ENCODE measurements at places on chromosomes 6 and 20. TPM values are rescaled to one million over a fixed set of nuclear protein-coding genes. Genes with fewer than 3 reads are reported as not detected.

GRCh38 chr20:64102647-64103354 is 4.6 kb downstream of the NPBWR2 start:
- DNase-seq, result no peak

Gene PTPRK
- 40.1 TPM for total RNA-seq

DNA sequence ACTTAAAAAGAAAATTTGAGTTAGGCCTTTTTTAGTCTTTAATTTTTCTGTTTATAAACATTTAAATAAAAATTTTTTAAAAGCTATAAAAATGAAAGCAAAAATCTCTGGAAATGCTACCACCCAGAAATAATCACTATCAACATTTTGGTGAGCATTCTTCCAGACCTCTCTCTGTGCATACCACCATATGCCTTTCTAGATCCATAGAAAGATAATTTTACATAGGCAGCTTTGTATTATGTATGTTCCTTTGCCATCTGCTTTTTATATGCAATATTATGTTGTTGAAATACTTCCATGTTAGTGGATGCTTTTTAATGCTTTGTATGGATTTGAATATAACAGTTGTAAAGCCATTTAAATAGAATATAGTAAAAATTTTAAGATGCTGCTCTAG is 496.7 kb upstream of the HTR1E start:
- no peak for DNase-seq

GRCh38 chr6:47934023-47934422 is 152.2 kb downstream of the OPN5 start:
- no peak for DNase-seq

Gene VSTM2L
- 6.9 TPM for total RNA-seq

- no peak for DNase-seq
Observed at GRCh38 chr20:25274891-25275812, 27.3 kb downstream of the PYGB start.

GRCh38 chr6:111478749-111479148 is 4.3 kb downstream of the REV3L start:
- peak; percentile 28 for DNase-seq

GRCh38 chr6:110944681-110945151 is 13.8 kb upstream of the GTF3C6 start:
- DNase-seq, result peak; percentile 86

Gene C6orf58
- total RNA-seq, result 0.39 TPM

GRCh38 chr6:17679726-17680125 is 27.0 kb downstream of the NUP153 start:
- no peak for DNase-seq

Gene SLC12A5
- not detected for total RNA-seq

Gene VWA7
- 0.34 TPM for total RNA-seq

DNA sequence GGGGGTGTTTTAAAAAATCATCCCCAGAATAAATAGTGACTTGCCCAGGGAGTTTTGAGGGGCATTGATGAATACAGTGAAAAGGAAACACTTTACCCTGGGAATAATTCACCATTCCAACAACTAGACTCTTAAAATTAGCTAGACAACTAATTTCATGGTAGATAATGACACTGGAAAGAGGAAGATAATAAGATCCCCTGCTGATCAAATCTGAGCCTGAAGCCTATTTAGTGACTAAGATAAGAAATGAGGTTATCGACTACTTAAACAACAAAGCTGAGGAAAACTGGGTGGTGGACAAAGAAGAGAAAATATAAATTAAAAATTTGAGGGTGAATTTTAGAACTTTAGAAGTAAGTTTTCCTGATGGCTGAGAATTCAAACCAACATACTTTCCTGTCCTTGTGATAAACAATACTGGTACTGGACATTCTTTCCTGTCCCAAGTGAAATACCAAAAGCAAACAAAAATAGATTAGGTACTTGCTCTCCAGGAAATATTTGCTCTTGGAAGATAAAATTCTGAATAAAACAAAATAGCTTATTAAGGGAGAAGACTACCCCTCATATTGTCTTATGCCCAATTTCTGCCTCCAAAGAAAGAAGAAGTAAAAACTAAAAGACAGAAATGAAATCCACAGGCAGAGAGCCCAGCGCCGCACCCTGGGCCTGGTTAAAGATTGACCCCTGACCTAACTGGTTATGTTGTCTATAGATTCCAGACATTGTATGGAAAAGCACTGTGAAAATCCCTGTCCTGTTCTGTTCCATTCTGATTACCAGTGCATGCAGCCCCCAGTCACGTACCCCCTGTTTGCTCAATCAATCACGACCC is 64.0 kb upstream of the ADGRF4 start:
- no peak for DNase-seq

DNA sequence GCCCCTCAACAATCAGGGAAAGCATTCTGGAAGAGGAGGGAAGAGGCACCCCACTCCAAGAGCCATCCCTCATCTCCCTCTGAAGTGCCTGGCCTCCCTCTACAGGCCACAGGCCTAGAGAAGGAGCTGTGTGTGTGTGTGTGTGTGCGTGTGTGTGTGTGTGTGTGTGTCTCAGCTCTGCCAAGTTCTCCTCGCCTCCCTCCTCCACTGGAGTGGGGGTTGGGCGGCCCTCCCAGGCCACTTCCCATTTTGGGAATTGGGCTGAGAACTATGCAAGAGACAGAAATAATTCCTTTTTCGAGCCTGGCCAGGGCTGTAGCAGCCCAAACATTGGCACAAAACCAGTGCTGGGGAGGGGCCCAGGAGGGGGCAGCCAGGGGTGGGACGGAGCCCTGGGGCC is 35.7 kb downstream of the KCNB1 start:
- DNase-seq, result no peak

- no peak for DNase-seq
Observed at GRCh38 chr20:25222461-25223178, 25.3 kb upstream of the PYGB start.

DNA sequence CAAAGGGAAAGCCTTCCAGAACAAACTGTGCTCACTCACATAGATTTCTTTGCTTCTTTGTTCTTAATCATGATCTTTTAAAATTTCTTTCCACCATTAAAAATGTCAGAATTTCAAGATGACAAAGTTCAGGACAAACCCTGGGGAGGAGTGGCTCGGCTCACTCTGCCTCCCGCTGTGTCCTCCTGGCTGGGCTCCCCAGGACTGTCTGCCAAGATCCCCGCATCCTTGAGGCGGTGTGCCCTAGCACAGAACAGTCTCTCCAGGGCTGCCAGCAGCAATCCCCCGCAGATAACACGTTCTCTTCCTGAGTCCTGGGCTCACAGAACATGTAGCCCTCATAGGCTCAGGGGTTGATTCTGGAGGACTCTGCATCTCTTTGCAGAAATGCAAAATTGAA is 98.4 kb upstream of the KCNG1 start:
- no peak for DNase-seq

Gene OR2J3
- not detected for total RNA-seq

Gene LGSN
- total RNA-seq, result not detected

- DNase-seq, result no peak
Observed at GRCh38 chr6:116483616-116484015, 22.4 kb downstream of the CALHM6 start.

GRCh38 chr6:56245903-56246351 is 1.5 kb downstream of the COL21A1 start:
- DNase-seq, result no peak

GRCh38 chr20:36886859-36887751 is 11.2 kb downstream of the TLDC2 start:
- peak; percentile 88 for DNase-seq

Gene ATP6V1G2
- total RNA-seq, result 1.5 TPM

Gene C6orf141
- total RNA-seq, result 13.2 TPM

GRCh38 chr20:19552221-19553180 is 205.6 kb upstream of the RIN2 start:
- DNase-seq, result peak; percentile 42

- no peak for DNase-seq
Observed at GRCh38 chr6:1894954-1895353, 285.2 kb downstream of the FOXC1 start.

Gene ZC3H12D
- total RNA-seq, result 0.30 TPM

Gene UBD
- 10.1 TPM for total RNA-seq

Gene TBC1D22B
- 6.1 TPM for total RNA-seq

GRCh38 chr6:39339096-39339867 is 16.8 kb upstream of the KCNK16 start:
- DNase-seq, result no peak

- DNase-seq, result no peak
Observed at GRCh38 chr20:63086421-63087235, 79.9 kb upstream of the BHLHE23 start.

DNA sequence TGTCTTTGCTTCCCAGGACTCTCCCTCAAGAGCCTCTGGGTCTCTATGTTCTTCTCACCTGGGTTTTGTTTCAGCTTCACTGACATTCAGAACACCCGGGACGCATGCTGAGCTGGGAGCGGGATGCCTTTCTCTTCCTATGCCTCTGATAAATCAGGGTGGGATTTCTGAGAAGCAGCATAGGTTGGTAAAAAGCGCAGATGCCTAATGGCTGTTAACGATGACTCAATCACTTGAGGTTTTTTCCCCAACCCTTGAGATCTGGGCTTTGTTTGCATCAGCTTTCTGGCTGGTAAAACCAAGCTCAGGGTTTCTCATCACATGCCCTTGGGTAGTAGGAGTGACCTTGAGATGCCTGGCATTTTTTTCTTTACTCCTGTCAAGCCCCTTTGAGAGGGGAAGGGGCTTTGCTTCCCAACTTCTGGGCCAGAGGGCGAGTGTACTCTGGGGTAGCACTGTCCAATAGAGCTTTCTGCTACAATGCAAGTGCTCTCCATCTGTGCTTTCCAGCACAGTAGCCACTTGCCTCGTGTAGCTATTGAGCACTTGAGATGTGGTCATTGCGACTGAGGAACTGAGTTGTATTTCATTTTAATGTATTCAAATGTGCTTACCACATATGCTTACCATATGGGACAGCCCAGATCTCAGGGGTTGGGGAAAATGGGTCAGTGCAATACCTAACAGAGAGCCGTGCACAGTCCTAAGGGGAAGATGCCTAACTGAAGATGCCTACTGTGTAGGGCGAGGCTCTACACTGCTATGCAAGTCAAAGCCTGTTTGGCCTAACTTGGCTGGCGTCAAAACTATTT is 69.1 kb downstream of the PPP1R14C start:
- peak; percentile 77 for DNase-seq

DNA sequence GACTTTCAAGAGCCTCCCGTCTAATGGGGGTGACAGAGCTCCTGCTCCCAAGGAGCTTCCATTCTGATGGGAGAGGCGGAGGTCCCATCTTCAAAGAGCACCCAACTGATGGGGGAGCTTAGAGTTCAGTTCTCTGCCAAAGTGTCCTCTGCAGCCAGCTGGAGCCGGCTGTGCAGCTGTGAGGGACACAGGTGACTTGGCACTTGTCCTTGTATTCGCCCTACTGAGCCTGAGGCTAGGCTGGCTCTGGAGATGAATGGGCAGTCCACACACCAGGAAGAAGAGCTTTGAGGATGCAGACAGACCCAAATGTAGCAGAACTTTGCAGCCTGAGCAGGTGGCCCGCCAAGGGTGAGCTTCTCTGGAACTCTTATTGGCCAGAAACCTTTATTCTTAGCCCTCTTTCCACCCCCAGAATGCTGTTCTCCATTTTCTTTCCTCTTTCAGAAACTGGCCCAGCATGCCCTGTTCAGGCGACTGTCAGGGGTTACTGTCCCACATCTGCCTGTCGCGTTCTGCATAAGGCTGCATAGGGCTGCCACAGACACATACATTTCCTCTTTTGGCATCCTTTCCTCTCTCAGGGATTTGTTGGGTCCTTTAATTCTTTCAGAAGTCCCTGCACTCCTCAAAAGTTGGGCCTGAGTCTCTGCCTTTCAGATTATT is 108.7 kb upstream of the LRFN2 start:
- no peak for DNase-seq

- DNase-seq, result no peak
Observed at GRCh38 chr6:4587171-4587570, 189.0 kb upstream of the CDYL start.

Gene HLA-G
- total RNA-seq, result not detected

DNA sequence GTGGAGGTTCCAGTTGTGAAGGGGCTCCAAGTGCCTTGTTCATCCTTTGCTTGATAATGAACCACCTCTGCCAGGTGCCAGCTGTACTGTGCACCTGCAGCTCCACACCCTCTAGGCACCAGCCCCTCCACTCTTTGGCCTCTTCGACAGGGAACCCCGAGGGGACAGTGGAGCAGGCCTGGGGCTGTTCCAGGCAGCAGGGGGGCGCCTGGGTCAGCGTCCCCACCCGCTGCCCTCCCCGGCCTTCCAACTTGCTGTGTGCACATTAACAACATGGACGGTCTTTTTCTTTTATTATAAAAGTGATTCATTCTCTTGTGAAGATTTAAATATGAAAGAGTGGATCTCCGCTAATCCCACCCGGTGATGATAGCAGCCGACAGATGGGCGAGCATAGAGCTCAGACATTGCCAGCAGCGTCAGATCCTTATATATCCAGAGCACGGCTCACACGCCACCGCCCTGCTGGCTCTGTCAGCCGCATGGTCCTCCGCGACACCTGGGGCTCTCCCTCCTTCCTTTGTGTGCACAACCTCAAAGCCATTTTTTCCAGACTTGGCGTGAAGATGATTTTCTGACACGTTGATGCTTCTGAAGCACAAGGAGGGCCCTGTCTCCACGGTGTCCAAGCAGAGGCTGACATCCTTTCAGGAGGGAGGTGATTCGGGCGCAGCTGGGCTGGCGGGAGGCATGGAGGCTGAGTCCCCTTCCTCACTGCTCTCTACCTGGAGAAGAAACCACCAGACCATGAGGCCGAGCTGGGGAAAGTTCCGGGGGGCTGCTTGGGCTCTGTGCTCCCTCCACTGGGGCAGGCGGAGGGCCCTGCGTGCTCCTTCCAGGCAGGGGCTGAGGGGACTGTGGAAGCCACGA is 22.2 kb upstream of the MRGBP start:
- no peak for DNase-seq

DNA sequence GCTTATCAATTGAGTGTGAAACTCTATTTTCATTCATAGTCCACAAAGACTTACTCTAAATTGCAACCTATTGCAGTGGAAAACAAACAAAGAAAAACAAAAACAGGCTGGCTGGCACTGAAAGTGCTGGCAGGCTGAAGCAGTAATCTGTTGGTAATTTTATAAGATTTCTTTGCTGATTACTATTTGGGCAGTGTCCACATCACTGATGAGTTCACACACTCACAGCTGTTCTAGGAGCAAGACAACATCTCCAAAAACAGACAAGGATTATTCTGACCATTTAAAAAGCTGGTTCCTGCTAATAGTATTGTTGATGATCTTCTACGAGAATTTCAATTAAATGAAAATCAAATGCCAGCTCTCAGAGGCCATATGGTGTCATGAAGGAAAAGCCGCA is 26.9 kb downstream of the MARCKS start:
- no peak for DNase-seq

Gene ZSCAN31
- total RNA-seq, result 36.1 TPM

Gene PREX1
- 11.1 TPM for total RNA-seq
